ENCODE measurements at places on chromosomes 1 and 21.

DNA sequence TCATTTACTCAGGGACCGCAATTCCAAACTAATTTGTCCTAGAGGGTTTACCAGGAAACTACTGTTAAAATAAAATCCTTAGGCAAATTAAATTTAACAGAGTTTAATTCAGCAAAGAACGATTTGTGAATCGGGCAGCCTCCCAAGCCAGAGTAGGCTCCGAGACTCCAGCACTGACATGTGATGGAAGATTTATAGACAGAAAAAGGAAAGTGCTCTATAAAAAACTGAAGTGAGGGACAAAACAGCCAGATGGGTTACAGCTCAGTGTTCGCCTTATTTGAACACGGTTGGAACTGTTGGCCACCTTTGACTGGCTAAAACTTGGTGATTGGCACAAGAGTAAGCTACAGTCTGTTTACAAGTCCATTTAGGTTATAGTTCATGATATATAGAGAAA, 35.2 kb upstream of the RCSD1 start:
- DNase-seq: no peak

DNA sequence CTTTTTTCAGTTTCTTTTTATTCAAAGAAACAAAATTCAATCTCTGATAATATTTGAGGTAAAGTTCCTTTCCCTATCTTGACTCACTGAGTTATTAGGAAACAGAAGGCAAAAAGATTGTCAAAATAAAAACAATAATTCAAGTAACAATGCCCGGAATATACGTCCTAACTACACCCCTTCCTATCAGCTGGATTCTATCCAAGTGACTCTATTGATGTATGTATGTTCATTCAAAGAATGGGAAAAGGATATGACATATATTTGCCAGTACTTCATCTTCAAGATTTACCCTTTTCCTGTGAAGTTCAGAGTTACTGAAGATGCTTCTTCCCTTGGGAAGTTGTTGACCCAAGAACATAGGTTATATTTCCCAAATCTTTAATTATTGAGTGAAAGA, 13.7 kb downstream of the SPRTN start:
- no peak for DNase-seq

- peak; percentile 23 for DNase-seq
These were observed at the start of gene EPB41 for GRCh38 chr1:28914228-28915030. TSS of gene EPB41 (plus strand) at chr1:28914569. CDS start at chr1:28987438, 72,869 bp downstream.

- DNase-seq: no peak
These were observed 389.5 kb upstream of the PROX1 start for GRCh38 chr1:213598263-213598662.

DNA sequence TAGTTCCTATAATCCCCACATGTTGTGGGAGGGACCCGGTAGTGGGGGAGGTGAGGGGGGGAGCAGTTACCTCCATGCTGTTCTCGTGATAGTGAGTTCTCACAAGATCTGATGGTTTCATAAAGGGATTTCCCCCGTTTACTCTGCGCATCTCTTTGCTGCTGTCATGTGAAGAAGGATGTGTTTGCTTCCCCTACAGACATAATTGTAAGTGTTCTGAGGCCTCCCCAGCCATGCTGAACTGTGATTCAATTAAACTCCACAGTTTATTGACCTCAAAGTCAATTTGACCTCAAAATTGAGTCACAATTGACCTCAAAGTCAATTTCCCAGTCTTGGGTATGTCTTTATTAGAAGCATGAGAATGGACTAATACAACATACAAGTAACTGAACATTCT, 19.7 kb downstream of the DPH5 start:
- DNase-seq: peak; percentile 27

DNA sequence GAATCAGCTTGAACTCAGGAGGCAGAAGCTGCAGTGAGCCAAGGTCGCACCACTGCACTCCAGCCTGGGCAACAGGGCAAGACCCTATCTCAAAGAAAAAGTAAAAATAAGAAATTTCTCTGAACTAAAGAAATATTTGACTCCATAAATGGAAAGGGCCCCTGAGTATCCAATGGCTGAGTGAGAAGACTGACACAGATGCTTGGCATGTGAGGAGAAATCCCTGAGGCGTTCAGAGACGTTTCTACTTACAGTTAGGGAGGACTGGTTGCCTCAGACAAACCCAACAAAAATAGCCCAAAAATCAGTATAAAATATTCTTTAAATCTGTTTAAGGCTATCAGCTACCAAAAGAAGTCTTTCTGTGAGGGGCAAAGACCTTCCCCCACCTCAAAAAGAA, 3.0 kb upstream of the SUMO3 start:
- DNase-seq: peak; percentile 38

DNA sequence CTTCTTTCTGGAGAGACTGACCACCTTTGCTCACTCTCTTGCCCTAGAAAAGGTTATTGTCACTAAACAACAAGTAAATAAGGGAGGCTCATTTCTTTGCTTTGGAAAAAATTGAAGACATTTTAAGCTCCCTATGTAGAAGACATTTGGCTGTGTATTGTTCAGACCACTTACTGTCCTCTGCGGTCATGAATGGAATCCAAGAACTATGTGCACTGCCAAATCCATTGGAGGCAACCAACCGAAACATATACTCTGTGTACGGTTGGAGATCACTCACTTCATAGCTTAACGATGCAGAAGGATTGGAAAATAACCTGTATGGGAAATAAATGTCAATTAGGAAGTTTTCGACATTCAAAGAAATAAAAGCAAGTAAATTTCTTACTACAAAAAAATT, 332.8 kb downstream of the KCTD3 start:
- DNase-seq: no peak

- peak; percentile 15 for DNase-seq
These were observed 57.4 kb downstream of the ARID4B start for GRCh38 chr1:235270625-235271024.

DNA sequence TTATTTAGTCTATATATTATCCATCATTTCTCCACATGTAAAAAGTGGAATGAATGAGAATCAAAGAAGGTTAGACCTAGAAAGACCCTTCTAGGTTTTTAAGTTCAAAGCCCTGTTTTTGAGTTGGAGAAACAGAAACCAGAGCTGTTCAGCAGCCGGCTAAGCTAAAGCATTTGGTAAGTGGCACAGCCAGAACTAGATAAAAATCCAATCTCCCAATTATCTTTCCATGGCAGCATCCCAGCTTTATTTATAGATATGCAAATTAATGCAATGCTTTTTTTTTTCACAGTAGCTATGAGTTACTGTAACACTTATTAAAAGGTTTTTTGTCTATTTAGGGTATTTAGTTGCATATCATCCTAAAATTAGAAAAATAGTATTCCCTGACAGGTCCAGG, 85.1 kb downstream of the NIBAN1 start:
- no peak for DNase-seq
